ENCODE measurements at places on chromosomes 13 and 19.
A peak's percentile ranks its signal among the peaks of the same experiment; 100 is the strongest.

DNA sequence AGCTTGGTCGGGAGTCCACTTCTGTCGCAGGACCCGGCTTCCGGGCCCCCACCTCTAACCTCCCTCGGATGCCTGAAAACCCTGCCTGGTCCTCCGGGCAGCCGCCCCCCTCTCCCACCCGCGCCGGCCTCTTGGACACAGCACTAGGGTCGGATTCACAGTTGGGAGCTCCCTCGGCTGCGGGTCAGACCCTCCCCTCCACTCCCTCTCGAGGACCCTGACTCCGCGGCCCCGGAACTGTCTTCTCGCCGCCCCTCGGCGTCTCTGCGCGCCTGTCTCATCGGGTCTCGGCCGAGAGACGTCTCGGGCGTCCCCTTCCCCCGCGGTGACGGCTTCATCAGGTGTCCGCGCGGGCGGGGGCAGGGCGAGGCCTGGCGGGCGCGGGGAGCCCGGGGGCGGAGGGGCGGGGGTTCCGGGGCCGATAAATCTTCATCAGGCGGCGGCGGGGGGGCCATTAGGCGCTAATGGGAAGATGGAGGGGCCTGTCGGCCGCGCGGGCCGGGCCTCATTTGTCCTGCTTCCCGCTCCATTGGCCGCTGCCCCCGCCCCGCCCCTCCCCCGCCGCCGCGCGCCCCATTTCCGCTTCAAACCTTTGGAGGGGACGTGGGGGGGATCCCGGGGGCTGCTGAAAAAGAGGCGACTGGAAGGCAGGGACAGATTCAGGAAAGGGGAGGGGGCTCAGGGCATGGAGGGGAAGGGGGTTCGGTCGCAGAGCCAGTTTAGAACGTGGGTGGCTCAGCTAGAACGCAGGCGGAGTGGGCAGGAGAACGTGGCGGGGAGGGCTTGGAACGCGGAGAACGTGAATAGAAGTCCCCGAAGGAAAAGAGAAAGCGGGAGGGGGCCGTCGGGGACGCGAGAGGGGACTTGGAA is 11.8 kb upstream of the ERFL start:
- no peak for ATAC-seq

DNA sequence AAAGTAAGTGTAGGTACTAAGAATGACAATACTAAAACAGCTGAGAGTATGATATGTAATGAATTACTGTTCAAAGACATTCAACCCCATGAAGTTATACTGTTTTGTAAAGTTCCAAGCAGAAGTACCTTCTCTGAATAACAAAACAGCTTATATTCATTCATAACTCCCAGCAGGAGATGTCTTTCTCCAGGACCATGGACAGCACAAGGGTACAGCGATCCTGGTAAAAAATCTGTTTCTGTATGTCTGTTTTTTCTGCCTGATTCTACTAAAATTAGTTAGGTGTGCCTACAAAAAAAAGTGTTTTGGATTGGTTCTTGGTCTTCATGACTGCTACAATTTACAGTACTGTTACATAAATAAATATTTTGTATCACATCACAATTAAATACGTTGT is 172.5 kb upstream of the SLITRK5 start:
- ATAC-seq: no peak

GRCh38 chr19:4083677-4084546 is 17.2 kb upstream of the ZBTB7A start:
- peak; percentile 38 for ATAC-seq

DNA sequence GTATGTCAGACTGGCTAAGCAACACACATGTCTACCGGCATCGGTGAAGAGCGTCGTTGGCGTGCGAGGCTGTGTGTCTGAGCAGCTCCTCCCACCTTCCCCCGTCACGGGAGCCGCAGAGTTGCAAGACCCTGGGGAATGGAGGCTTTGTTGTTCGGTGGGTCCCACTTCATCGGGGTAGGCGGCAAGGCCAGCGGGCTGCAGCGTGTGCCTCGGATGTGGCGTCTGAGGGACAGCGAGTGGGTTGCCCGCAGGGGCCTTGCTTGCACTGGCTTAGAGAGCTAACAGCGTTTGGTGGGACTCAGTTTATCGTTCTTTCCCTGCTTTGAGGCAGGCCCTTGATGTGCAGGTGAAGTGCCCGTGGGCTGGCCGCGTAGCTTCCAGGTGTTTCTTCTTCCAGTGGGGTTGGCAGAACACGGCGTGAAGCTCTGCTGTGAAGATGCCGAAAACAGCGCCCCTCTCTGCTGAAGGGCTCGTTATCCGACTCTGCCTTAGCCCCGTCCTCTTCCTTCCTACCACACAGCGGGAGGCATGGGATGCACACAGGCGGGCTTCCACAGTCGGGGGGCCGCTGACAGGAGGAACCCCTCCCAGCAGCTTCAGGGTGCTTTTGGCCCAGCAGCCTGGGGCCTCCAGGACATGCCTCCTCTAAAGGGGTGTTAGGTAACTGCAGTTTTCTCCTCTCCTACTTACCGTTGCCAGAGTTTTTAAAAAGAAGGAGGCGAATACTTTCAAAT is 85.2 kb downstream of the ATP11A start:
- no peak for ATAC-seq

DNA sequence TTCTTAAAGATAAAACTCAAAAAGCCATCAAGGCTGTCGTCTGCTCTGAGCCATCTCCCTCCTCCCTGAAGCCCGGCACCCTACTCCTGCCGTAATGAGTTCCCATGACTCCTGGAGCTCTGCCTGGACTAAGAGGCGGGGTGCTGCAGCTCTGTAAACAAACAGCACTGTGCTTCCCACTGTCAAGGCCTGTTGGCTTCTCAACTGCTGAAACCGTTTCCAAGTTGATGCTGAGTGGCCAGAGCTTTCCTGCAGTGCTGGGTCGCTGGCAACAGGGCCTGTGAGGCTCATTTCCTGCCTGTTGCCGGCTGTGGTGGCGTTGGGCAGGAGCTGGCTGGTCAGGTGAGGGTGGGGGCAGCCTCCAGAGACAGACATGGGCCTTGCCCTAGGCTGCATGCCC is 26.7 kb upstream of the ISYNA1 start:
- peak; percentile 69 for ATAC-seq

- ATAC-seq: peak; percentile 57
These were observed 2.1 kb downstream of the PNMA8C start for GRCh38 chr19:46426506-46427162.

DNA sequence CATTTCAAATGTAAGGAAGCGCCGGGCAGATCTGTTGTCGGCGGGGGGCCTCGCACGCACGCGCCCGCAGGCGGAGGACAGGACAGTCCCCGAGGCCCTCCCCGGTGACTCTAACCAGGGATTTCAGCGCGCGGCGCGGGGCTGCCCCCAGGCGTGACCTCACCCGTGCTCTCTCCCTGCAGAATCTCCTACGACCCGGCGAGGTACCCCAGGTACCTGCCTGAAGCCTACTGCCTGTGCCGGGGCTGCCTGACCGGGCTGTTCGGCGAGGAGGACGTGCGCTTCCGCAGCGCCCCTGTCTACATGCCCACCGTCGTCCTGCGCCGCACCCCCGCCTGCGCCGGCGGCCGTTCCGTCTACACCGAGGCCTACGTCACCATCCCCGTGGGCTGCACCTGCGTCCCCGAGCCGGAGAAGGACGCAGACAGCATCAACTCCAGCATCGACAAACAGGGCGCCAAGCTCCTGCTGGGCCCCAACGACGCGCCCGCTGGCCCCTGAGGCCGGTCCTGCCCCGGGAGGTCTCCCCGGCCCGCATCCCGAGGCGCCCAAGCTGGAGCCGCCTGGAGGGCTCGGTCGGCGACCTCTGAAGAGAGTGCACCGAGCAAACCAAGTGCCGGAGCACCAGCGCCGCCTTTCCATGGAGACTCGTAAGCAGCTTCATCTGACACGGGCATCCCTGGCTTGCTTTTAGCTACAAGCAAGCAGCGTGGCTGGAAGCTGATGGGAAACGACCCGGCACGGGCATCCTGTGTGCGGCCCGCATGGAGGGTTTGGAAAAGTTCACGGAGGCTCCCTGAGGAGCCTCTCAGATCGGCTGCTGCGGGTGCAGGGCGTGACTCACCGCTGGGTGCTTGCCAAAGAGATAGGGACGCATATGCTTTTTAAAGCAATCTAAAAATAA is 18.2 kb downstream of the IL17D start:
- no peak for ATAC-seq

DNA sequence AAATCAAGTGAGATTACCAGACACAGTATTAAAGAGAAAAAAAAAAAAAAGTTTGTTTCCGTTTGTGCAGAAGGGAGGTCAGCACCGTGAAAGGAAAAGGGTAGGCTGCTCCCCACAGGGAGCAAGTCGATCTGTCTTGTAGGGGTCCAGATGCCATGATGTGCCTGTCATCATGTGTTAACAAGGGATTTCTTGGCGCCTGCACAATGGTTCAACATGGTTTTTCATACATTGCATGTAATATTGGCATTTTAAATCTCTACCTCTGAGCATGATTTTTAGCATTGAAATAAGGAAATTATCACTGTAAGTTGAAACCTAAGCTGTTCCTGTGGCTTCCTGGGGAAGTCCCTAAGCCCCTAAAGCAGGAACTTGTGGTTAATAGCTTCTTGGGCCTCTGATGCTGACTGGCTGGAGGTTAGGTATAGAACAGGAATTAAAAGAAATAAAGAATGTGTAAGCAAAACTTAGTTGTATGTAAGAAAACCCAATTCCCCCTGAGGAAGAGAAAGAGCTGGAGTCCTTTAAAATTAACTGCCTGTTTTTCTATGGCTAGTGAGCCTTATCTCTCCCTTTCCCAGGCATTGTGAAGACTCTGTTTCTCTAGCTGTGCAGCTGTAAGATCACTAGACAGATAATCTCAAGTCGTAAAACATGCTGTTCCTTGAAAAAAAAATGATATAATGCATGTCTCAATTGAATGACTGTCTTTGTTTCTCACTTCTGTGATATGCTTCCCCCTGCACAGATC is 7.4 kb upstream of the FCGBP start:
- ATAC-seq: no peak

GRCh38 chr13:45773236-45773635 is 71.1 kb downstream of the CBY2 start:
- ATAC-seq: no peak

All from gastroesophageal sphincter (tissue), 4 donors.